ENCODE measurements at places on chromosomes 3 and 15.

DNA sequence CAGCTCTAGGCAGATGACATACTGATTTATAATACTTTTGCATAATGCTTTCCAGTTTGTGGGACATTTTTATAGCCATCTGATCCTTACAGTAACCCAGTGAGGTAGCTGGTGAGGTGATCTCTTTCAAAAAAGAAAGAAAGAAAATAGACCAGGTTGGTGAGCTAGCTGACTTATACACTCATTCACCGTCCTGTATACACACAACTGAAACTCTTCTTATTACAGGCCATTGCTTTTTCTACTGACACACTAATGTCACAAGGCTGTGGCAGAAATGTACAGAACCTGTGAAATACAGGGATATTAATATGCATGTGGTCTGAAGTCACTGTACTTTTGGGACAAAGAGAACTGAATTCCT, 150.2 kb upstream of the BHLHE40 start:
- ATAC-seq = no peak

GRCh38 chr15:80711886-80712285, 16.8 kb downstream of the ABHD17C start:
- no peak for ATAC-seq

DNA sequence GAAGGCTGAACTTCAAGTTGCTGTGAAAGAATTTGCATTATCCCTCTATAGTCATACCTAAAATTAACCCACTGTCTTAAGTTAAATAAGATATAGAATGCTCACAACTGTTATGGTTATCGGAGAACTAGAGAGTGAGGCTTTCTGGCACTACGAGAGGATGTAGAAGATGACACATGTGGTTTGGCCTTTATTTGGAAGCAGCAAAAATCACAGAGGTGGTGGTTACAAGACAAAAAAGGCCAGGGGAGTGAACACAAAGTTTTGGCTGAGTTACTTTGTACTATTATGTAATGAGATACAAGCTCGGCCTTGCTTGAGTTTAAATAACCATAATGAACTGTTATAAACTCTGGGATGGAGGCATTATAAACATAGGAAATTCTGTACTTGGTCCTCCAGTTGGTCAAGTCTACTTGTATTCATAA, 78.3 kb upstream of the ICE2 start:
- ATAC-seq = peak; percentile 31

GRCh38 chr3:154176036-154176435, 54.8 kb downstream of the ARHGEF26 start:
- ATAC-seq = no peak

GRCh38 chr15:90016721-90017120, 15.6 kb downstream of the ZNF710 start:
- ATAC-seq = no peak

DNA sequence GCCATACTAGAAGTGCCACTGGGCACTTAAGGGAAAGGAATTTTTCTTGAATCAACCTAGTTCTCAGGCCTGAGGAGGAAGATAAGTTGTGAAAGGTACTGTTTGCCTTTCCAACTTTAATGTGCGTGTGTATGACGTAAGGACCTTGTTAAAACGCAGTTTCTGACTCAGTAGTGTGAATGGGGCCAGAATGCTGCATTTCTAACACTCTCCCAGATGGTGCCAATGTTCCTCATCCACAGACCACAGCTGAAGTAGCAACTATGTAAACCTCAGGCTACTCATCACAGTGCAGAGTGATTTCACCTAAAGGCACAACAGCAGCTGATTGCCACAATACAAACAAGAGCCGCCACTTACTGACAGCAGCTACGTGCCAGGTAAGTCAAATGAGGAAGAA, 103.6 kb downstream of the OTOL1 start:
- no peak for ATAC-seq

DNA sequence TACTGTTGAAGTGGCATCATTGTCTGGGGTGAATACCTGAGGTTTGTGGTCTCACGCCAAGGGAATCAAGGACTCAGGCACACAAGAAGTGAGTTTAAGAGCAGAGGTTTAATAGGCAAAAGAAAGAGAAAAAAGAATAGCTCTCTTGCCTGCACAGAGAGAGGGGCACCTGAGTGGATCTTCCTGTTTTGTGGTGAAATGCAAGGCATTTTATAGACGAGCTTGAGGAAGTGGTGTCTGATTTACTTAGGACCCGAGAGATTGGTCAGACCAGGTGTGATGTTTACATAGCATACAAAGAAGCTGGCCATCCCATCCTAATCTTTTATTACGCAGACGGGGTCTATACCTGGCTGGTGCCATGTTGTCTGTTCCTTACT, 13.2 kb downstream of the CCR5 start:
- ATAC-seq = peak; percentile 66

- ATAC-seq = no peak
These were observed 63.4 kb upstream of the LEKR1 start for GRCh38 chr3:156762631-156763185.

DNA sequence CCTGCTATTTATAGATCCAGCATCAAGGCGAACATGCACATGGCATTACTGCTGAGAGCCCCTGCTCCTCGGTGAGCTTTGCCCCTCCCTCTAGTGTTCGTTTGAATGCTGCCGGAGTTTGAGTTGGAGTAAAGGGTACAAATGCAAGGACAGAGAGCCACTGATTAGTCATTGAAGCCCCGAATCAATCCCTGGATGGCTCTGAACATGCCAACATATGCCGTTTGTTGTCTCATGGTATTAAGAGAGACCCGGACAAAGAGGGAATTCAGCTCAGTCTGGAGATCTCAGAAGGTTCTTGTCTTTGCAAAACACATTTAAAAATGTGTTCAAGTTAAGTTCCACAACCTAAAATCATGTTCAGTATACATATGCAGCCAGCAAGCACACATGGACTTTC, 789.2 kb upstream of the NR2F2 start:
- no peak for ATAC-seq

DNA sequence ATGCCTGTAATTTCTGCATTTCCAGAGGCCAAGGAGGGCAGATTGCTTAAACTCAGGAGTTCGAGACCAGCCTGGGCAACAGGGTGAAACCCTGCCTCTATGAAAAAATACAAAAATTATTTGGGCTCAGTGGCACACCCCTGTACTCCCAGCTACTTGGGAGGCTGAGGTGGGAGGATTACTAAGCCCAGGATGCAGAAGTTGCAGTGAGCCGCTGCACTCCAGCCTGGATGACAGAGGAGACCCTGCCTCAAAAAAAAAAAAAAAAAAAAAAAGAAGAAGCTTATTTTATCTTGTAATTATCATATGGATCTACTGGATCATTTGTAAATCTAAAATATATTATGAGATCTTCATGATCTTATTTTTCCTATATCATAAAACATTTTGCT, 84.1 kb downstream of the PPCDC start:
- no peak for ATAC-seq

- no peak for ATAC-seq
These were observed 44.5 kb downstream of the GBE1 start for GRCh38 chr3:81716870-81717509.

DNA sequence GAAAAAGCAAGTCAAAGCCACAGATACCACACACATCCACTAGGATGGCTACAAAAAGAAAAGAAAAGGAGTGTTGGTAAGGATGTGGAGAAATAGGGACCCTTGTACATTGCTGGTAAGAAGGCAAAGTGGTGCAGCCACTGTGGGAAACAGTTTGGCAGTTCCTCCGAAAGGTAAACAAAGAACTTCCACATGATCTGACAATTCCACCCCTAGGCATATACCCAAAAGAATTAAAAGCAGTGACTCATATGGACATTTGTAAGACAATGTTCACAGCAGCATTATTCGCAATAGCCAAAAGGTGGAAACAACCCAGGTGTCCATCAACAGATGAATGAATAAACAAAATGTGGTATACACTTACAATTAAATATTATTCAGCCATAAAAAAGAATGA, 22.2 kb upstream of the GMPPB start:
- no peak for ATAC-seq
